Mucosa of descending colon (tissue), 3 donors: ENCODE measurements at places on chromosomes 1 and 21.
A peak's percentile ranks its signal among the peaks of the same experiment; 100 is the strongest.

- no peak for DNase-seq
These were observed 18.2 kb upstream of the RC3H1 start for GRCh38 chr1:174040387-174040786.

- DNase-seq, result no peak
These were observed 65.8 kb downstream of the LYPLAL1 start for GRCh38 chr1:219239518-219239917.

DNA sequence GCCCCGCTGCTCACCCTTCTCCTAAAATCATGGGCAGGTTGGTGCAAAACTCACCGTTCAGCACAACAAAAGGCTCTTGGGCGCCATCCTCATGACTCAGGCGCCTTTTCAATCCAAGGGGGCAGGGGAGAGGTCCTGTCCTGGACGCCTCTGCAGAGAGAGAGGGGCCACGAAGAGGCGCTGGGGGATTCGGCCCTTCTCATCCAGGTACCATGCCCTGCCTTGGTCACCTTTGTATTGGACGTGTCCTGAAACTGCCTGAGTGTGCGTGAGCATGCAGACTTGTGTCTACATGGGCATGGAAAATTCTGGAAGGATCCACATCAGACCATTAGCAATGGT, 53.5 kb downstream of the SLC37A1 start:
- DNase-seq, result peak; percentile 7

DNA sequence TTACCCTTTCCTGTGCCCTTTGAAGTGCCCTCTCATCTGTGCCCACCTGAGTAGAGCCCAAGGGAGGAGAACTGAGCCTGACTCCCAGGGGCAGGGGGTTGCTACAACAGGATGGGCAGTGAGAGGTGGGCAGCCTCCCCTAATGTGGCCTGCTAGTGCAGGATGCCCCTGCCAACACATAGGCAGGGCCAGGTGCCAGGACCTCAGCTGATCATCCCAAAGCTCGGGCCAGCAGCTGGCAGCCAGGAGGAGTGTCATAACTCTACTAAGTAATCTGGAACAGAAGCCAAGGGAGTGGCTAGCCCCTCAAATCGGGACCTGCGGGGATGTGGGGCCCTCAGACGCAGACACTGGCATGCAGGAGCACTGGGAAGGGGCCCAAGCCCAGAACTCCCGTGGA, 208.8 kb upstream of the RAB4A start:
- no peak for DNase-seq

DNA sequence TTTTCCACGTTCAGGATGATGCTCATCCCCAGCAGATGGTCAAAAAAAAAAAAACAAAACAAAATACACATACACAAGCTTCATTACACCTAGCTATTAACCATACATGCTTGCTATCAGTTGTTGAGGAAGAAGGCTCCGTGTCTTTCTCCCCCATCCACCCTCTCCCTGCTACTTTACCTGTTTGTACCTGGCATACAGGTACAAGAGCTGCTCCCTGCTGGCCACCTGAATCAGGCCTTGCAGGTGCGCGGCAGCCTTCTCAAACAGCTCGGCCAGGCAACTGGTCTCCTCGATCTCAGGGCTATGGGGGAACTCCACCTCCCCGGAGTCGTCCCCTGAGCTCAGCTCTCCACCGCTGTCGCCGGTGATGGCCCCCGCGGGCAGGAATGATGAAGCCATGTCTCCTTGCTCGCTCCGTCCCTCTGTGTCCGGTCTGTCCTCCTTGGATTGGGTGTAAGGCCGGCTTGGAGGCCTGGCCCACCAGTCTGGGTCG, 464 bp downstream of the ACBD6 start:
- no peak for DNase-seq

- no peak for DNase-seq
These were observed 11.6 kb upstream of the CD247 start for GRCh38 chr1:167529829-167530474.

- no peak for DNase-seq
These were observed 9.7 kb downstream of the CNTN2 start for GRCh38 chr1:205052690-205053089.

DNA sequence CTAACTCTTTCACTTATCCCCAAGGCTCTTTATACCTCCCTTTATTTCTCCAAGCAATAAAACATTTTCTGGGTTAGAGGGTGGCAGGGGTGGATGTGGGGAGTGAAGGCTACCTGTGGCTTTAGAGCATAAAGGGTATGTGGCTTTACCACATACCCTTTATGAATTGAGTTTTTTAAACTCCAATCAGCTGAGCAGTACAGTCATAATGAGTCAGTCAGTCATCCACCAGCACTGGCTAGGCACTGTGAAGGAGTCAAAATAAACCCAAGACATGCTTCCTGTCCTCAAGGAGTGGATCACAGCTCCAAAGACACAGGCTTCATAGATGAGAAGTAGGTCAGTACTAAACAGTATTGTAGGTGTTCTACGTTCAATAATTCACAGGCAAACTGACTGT, 2.6 kb upstream of the TDRD10 start:
- DNase-seq, result no peak

GRCh38 chr21:34795548-34796180, 126.9 kb downstream of the CLIC6 start:
- peak; percentile 67 for DNase-seq

DNA sequence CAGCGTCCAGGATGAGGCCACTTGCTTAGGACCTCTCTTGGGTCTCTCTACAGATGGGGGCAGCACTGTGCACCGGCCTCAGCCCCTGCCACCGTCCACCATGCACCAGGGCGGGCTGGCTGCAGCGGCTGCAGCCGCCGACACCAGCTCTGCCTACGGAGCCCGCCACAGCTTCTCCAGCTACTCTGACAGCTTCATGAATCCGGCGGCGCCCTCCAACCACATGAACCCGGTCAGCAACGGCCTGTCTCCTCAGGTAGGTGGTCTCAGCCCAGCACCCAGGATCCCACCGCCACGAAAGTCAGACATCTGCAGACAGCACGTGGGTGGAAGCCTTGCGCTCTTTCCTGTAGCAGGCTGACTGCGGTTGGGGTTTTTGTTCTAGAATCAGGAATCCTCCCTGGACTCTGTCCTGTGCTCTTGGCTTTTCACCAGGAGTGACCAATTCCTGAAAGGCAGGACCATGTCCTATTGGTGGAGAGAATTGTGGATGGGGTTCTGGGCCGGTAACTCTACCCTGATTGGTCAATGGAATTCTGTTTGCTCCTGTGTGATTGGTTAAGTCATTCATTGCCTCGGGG, 72.5 kb downstream of the PAX7 start:
- DNase-seq, result no peak

GRCh38 chr1:234515821-234516241, 36.9 kb upstream of the TARBP1 start:
- no peak for DNase-seq

- DNase-seq, result no peak
These were observed 80.6 kb upstream of the IPO9 start for GRCh38 chr1:201748335-201748734.

GRCh38 chr1:213938776-213939175, 49.0 kb upstream of the PROX1 start:
- DNase-seq, result no peak

- no peak for DNase-seq
These were observed 116.6 kb upstream of the SYT6 start for GRCh38 chr1:114270282-114270681.

GRCh38 chr1:12617901-12618660, at the start of gene DHRS3:
DHRS3 (minus strand) TSS chr1:12618210; CDS start chr1:12617348, 862 bp downstream.
- DNase-seq, result peak; percentile 92

GRCh38 chr1:182238421-182238820, 153.2 kb downstream of the GLUL start:
- no peak for DNase-seq

DNA sequence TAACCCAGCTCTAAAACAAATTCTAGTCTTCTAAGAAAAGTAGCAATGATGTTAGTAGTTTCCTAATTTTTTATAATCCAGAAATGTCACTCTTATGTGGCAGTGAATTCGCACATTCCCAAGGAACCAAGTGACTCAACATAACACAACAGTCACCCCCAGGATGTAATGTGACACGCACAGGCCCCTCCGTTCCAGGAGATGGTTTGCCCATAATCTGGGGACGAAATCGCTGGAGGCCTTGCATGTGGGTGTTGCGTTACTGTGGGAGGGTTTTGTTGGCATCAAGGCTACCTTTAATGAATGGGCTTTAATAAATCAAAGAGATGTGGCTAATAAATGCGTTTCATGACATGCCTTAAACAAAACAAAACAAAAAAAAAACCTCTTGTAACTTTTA, 50.9 kb downstream of the EVA1C start:
- DNase-seq, result no peak

- no peak for DNase-seq
These were observed 13.6 kb downstream of the POGK start for GRCh38 chr1:166852918-166853317.

DNA sequence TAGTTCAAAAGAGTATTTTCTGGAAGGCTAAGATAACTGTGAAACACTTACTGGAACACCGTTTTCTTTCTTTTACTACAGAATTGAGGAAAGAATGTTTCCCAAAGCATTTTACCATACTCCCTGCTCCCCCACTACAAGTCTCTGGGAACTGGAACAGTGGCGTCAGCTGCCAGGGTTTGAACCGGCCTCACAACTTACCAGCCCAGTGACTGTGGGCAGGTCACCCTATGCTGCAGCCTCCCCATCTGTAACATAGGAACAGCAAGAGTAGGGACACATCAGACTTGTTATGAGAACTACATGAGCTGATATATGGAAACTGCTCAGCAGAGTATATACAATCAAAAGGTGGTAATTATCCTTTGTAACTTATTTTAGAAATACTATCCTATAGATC, 91.5 kb downstream of the PTPN14 start:
- DNase-seq, result no peak

GRCh38 chr21:14753069-14753465, 207.0 kb upstream of the SAMSN1 start:
- DNase-seq, result peak; percentile 16

DNA sequence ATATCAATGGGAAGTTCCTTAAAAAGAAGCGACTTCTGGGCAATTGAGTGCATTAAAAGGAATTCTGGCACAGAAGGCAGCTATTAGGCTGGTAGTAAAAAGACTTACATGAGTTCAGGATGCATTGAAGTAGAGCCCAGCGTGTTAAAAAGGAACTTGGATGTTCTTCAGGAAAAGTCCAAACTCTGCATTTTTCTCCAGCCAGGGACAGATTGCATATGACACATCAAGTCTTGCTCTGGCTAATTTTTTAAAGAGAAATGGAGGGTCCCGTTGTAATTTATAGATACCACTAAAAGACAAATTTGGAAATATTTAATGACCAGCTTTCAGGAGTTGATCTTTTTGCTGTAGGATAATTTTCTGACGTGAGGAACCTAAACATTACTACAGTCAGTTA, 1.2 kb downstream of the TPRG1L start:
- no peak for DNase-seq

DNA sequence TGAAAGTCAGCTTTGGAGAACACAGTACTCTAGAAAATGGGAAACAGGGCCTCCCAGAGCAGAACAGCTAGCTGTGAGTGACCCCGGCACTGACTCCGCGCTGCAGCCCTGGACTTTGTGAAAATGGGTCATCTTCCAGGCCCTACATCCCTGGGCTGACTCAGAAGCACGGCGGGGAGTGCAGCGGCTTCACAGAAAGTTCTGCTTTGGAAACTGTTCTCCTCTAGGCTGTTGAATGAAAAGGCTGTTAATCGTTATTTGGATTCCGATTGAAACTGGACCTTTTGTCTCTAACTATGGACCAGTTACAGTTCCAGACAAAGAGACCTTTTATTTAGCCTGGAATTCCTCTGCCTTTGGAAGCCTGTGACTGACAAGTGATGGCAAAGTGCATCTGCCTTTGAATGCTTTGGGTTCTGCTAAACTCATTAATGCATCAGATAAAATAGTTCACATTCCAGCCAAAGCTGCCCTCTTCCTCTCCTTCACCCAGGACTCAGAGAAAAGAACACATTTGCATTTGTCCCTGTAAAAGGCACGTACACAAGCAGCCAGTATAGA, 144.9 kb upstream of the HOOK1 start:
- no peak for DNase-seq

GRCh38 chr1:39826583-39826982, 37.9 kb upstream of the BMP8B start:
- peak; percentile 64 for DNase-seq

GRCh38 chr1:200427744-200428143, 17.9 kb upstream of the ZNF281 start:
- no peak for DNase-seq

GRCh38 chr1:198879711-198880306, 241.0 kb downstream of the PTPRC start:
- DNase-seq, result no peak

DNA sequence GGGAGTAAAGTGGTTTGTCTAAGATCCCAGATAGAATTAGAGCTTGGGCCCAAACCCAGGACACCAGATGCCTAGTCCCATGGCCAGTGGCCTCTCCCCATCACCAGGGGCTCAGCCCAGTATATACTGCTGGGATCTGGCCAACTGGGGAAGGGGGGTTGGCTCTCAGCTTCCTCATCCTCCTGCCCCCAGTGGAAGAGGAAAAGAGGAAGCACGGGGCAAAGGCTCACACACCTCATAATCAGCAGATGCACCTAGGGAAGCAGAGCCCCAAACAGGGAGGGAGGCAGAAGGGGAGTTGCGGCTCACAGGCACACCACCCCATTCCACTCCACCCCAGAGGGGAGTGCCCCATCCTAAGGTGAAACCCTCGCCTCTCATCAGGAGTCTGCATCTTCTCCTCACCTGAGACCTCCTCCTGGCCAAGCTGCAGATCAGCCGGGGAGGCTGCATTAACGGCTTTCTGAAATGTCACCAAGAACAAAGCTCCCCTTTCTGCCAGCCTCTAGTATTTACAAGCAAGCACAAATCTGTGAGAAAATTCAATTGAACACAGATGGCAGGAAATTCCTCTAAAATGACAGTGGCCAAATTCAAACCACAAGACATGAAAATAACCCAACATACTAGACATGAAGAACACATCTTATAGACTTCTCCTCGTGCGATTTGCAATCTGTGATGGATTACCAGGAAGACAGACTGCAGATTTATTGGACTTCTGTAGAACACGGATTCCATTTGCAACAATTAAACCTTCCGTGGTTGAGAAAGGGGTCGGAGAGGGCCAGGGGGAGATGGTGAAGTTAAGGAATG, 82.8 kb downstream of the GLIS1 start:
- no peak for DNase-seq

DNA sequence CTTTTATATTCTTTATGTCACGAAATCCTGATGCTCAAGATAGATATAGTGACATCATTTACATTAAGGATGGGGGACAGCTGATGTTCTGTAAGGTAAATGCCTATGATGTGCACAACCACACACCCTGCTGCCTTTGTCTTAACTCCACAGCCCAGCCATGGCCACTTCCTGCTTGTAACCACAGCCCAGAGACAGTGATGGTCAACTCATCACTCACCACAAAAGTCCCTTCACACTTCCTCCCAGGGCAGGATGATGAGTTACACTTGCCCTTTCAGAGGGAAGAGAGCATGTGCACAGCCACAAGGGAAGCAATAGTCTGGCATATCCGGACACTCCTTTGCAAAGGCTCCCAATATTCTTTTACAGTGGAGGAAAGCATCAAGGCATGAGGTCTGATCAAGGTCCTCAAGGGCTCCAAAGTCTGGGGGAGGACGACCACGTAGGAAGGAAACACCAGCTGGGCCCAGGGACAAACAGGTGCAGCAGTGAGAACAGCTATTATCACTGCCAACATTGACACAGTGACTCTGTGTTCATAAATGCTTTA, 53.8 kb downstream of the PLPP3 start:
- DNase-seq, result no peak

- DNase-seq, result no peak
These were observed 9.8 kb downstream of the CD34 start for GRCh38 chr1:207901041-207901653.

- no peak for DNase-seq
These were observed 17.6 kb upstream of the CCT8 start for GRCh38 chr21:29091033-29091432.
